Tracheal epithelial cell (primary cell): ENCODE measurements at places on chromosomes 5 and 9. TPM values are rescaled to one million over a fixed set of nuclear protein-coding genes. Genes with fewer than 3 reads are reported as not detected.

The PCDHGB6 gene
- 0.48 and 0.64 TPM in 2 replicates for total RNA-seq

The NDOR1 gene
- 2.7 and 6.2 TPM in 2 replicates for total RNA-seq

The CD74 gene
- total RNA-seq: 4.0 and 6.7 TPM in 2 replicates

The BHMT gene
- total RNA-seq: 0.24 TPM in 1 of 2 replicates, not detected in the other

The CCDC127 gene
- 3.0 and 3.6 TPM in 2 replicates for total RNA-seq

The HK3 gene
- total RNA-seq: not detected in 2 replicates

The NMUR2 gene
- not detected in 2 replicates for total RNA-seq

The CCL21 gene
- total RNA-seq: not detected in 2 replicates

The KIF24 gene
- 0.43 and 0.48 TPM in 2 replicates for total RNA-seq

The CCDC180 gene
- under 0.01 TPM in 1 of 2 replicates, not detected in the other for total RNA-seq

The IL4 gene
- not detected in 2 replicates for total RNA-seq

The SLC36A2 gene
- not detected in 2 replicates for total RNA-seq

The PTGDS gene
- not detected in 2 replicates for total RNA-seq

The GARNL3 gene
- 6.0 and 6.5 TPM in 2 replicates for total RNA-seq

The UNC13B gene
- total RNA-seq: 18.8 and 21.7 TPM in 2 replicates

The F2RL2 gene
- total RNA-seq: not detected in 2 replicates

The AQP3 gene
- total RNA-seq: 18.3 and 148 TPM in 2 replicates

The SURF1 gene
- total RNA-seq: 16.6 and 30.9 TPM in 2 replicates

The CCDC171 gene
- 1.1 and 1.9 TPM in 2 replicates for total RNA-seq

The ROPN1L gene
- under 0.01 and 0.21 TPM in 2 replicates for total RNA-seq

The TSSK1B gene
- total RNA-seq: under 0.01 and 0.21 TPM in 2 replicates

The GPR150 gene
- total RNA-seq: 0.24 and 1.1 TPM in 2 replicates

The C9 gene
- not detected in 2 replicates for total RNA-seq

The PCDHGA1 gene
- under 0.01 TPM in 1 of 2 replicates, not detected in the other for total RNA-seq

The MARVELD2 gene
- total RNA-seq: 24.8 and 27.3 TPM in 2 replicates

The SELENOP gene
- total RNA-seq: 5.1 and 8.1 TPM in 2 replicates

The TRIM7 gene
- 28.2 and 43.3 TPM in 2 replicates for total RNA-seq
